Stimulated activated CD8-positive, alpha-beta memory T cell treated with anti-CD3 and anti-CD28 coated beads, Interleukin-7, amount 100 ng/mL, for 24 hours (primary cell): ENCODE measurements at places on chromosomes 7 and 10.

GRCh38 chr7:6256677-6257535 lies 15.5 kb downstream of the CYTH3 start:
- no peak for DNase-seq

- DNase-seq = no peak
These were observed 92.7 kb upstream of the FGFR2 start for GRCh38 chr10:121690970-121691369.

- DNase-seq = no peak
These were observed 348.5 kb upstream of the SHH start for GRCh38 chr7:156160811-156161210.

DNA sequence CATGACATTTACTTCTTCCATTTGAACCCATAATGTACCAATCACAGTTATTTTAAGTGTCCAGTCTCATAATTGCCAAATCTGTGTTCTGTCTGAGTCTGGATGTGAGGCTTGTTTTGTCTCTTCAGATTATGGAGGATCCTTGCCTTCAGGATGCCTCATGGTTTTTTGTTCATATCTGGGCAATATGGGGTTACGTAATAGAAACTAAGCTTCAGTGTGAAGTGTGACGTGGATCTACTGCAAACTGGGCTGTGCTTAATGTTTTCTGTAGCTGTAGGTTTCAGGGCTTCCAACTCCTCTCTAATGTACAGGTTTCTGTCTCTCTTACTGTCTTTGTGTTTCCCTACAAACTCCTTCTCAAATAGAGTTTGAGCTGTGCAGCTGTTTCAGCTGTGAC lies 223.7 kb upstream of the ADARB2 start:
- DNase-seq = no peak

DNA sequence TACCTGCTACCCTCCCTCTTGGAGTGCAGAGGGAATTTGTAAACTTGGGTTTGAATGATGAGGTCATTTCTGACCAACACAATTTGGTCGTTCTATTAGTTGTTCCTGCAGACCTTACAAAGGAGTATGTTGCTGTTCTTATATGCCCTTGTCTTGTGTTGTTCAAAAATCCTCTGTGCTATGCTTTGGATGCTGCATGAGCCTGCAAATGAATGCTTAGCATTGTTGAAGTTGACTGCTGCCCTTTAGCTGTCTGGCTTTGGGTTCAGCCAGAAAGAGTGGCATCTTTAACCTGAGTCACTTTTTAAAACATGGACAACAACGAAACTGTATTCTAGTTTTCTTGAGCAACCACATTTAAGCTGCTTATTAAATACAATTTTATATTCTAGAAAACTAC lies 80.3 kb downstream of the SND1 start:
- no peak for DNase-seq

GRCh38 chr10:86225103-86225782 lies 141.4 kb downstream of the GRID1 start:
- no peak for DNase-seq
